ENCODE measurements at places on chromosomes 2 and 18.
A peak's percentile ranks its signal among the peaks of the same experiment; 100 is the strongest.

DNA sequence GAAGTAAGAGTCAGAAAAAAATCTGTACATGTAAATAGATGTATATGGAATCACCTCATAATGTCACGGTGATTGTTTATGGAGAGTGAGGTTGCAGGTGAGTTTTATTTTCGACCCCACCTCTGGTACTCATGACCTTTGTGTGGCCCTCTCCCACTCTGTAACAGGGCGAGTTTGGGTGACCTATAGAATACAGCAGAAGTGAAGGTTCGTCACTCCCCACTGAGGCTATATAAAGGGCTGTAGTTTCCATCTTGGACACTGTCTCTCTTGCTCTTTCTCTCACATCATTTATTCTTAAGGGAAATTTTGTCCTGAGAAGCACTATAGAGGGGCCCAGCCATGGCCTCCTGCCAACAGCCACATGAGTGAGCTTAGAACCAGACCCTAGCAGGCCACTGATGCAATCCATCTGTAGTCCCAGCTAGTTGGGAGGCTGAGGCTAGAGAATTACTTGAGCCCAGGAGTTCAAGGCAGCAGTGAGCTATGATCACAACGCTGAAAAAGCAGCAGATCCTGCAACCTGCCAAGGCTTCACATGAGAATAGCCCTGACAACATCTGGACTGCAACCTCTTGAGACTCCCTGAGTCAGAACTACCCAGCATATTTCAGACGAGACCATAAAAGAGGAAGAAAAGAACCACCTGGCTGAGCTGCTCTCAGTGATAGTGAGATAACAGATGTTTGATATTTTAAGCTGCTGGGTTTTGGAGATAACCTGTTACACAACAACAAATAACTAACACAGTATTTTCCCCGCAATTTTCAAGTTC lies 74.3 kb upstream of the SLC1A4 start:
- no peak for DNase-seq

DNA sequence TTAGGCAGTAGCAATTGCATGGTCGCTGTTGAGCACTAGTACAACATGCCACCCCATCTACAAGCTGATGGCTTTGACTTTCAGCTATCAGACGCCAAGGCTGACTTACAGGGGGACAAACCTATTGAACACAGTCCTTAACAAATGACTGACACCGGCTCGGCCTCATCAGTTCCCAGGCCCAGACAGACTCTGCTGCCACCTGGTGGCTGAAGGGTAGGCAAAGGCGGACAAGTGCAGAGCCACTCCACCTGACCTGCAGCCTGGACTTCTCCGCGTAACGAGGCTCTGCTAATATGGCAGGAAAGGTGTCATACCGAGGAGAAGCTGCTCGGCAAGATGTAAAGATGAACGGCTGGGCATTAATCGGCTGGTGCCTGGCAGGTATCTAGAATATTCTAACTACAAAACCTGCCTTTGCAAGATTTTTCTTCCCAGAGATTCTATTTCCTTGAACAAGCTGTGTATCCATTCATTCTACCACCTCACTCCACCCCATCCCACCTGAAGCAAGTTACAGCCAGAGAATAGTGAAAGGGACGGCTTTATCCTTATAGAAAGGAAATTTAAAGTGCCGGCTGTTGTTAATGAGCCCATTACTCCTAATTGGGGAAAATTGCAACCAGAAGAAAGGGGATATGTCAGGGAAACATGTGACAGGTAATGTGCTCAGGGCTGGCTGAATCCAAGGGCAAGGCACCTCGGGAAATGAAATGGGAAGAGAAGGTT lies 67.4 kb downstream of the STEAP3 start:
- no peak for DNase-seq

DNA sequence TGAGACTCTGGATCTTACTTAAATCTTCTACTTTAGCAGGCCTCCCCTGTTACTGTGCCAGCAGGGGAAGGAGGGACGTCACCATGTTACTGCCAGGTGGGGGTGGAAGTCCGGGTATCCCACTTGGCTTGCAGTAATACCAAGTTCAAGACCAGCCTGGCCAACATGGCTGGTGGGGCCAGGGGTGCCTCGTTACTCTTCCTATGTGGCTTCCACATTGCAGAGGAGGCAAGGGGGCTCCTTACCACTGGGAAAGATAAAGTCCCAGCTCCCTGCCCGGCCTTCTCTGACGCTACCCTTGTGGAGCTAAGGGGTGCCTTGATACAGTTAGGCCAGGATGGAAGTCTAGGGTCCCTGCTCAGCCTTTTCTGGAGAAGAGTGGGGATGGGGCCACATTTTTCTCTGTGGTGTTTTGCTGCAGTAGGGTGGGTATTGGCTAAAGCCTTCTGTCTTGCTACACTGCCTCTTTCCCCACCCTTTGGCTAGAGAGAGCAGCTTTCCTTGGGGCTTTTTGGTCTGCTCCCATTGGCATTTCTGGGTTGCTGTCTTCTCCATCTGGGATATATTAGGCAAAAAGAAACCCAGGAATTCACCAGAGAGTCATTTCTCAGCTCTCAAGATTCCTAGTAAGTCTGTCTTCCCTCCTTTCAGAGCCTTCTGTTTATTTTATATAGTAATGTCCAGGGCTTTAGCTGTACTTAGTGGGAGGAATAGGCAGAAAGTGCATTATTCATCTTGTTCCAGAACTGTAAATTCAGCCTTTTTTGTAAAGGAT lies 21.9 kb downstream of the ELMOD3 start:
- DNase-seq, result no peak

DNA sequence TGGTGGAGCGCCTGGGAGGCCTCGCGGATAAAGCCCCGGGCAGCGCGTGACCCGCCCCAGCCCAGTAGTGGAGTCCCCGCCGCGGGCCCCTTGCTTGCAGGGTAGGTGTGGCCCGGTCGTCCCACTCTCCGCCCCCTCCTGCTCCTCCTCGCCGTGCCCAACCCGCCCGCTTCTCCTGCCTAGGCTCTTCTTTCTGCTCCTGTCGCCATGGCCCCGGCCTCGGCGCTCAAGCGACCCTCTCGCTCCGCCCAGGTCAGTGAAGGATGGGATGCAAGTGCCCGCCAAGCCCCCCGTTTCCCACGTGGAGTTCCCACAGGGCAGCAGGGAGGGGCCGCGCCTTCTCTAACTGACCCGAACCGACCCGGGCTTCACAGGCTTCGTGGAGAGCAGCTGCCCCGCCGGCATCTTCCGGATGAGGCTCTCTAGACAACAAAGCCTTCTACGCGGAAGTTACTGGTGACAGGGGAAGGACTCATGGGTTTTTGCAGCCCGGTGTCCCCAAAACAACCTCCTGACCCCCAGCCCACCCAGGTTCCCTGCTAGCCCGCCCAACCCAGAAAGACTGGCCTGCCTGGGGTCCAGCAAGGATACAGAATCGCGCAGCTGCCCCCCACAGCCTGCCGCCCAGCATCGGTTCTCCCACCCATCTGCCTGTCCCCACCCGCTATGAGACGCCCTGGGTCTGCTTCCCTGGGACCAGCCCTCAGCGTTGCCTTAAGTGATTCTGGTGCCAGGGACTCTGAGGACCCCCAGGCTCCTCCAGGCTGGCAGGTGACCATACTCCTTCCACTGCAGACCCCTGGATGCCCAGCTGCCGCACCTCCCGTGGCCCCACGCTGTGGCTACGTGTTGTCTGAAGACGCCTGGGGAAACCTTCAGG lies 32.8 kb downstream of the TTC32 start:
- peak; percentile 62 for DNase-seq

DNA sequence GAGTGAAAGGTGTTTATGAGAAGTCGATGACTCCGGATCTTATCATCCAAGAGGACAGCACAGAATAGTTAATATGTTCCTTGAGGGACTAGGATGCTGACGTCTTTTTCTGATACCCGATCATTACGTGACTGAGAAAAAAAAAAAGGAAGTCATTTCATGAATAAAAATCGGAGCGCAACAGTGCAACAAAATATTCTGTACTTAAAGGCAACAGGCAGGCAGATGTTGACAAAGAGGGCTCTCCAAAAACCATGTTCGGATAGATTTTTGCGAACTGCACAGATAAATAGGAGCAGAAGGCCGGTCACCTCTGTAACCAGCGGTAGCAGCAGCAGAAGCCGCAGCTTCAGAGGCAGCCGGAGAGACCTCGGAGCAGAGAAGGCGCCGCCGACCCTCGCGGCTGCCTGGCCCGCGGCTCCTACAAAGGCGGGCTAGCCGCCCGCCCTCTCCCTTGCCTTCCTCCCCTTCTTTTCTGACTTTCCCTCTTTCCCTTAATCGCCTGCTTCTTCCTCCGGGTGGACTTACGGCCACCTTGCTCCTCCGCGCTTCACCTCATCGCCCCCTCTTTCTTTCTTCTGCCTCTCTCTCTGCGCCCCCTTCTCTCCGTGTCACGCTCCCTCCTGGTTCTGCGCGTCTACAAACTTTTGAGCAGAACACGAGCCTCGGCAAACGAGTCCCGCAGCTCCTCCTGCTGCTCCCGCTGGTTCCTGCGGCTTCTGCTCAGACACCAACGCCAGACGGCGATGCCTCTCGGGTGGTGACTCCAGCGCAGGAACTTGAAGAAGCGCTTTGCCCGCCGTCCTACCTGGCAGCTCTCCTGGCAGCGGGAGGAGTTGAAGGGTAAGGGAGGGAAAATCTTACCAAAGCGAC lies at the start of gene ADCYAP1:
Gene ADCYAP1, plus strand, starts transcription at position 654 of the 873 bp plus-strand sequence. CDS start 516 bp downstream, outside the sequence.
- DNase-seq, result no peak

DNA sequence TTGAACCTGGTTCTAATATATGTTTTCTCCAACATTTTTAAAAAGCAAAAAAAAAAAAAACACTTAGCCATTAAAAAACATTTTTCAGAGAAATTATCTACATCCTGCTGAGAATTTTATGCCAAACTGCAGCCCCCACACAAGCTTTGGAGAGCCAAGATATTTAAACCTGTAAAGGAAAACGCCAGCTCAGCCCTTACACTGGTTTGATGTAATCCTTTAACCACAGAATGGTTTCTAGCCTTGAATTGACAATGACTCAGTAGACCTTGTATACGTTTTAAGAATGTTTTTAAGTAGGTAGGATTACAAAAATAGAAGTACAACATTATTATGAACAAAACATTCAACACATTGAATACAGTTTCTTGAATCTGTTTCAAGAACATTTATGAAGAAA lies 113.6 kb downstream of the BABAM2 start:
- DNase-seq, result no peak

DNA sequence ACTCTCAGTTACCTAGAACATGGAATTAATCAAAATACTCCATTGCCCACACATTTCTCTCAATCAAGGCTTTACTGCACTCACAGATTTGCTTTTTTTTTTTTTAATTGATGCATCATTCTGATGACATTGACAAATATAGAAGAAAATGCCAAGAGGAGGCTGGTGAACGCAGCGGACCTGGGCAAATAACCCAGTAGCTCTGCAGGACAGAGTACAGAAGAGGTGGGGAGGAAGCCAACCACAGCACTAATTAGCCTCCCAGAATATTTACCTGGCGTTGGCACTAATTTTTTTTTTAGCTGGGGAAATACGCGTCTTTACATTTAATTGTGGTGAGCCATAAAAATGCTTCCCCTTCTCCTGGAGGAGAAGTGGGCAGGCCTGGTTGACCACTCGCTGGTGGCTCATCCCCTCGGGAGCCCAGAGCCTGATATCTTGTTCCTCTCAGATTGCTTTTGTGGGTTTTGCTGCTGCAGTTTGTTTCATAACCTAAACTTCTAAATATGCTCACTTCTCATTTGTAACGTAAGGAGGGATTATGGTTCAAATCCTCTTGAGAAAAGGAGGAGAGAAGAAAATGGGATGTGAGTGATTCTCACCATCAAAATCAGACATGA lies 165.8 kb upstream of the EPB41L3 start:
- DNase-seq, result no peak

GRCh38 chr2:21404827-21405625 lies 281.3 kb downstream of the TDRD15 start:
- no peak for DNase-seq

DNA sequence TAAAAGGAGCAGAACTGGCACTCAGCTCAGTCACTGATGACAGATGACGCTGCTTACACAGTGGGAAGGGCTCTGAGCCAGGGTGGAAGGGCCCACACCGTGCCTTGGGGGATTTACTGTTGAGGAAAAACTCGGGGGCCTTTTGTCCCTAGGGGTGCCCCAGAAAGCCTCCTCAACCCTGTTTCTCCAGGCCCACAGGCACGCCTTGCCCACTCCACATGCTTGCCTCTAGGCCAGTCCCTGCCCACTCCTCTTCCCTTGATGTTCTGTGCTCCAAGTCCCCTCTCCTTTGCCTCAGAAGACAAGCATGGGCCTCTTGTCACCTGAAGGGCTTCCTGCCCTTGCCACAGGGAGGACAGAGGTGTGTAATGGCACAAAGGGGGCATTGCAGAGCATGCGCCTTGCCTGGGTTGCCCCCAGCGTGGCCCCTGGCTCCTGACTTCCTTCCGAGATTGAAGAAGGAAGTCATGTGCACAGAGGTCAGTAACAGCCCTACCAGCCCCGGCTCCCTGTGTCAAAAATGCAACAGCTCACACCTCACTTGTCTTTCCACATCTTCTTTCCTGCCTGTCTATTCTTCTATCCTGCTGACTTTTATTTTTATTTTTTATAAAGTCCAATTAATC lies 65.1 kb downstream of the LIPG start:
- no peak for DNase-seq

- DNase-seq, result no peak
Observed at GRCh38 chr2:85453571-85453970, 35.1 kb downstream of the SH2D6 start.

DNA sequence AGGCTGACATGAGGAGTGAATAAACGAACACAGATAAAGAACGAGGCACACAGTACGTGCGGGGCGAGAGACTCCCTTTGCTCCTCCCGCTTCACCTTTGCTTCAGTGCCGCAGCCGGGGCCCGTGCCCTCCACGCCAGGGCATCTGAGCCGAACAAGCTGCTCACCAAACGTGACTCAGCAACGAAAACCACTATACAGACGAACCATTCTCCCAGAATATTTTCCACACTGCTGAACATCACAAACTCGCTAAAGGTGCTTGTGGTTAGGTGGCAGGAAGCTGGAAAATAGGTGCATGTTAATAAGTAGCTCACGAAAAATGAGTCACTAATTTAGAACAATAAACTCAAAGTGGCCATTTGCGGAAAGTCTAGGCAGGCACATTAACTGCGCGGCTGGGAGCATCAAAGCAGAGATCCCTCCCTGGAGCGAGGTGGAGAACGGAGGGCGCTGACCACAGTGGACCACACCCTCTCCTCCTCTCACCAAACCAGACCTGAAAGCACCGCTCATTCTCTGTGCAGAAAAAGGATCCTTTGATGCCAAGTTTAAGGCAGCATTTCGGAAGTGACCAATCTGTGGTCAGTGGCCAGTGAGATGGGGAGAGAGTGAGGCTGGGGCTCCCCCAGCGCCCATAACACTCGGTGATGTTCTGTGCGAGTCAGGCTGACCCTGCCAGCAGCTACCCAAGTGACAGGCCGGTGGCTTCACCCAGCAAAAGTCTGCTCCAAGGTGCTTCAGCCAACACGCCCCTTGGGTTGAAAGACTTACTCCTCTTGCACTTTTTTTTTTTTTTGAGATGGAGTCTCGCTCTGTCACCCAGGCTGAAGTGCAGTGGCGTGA lies 153.2 kb downstream of the HDAC4 start:
- DNase-seq, result no peak

DNA sequence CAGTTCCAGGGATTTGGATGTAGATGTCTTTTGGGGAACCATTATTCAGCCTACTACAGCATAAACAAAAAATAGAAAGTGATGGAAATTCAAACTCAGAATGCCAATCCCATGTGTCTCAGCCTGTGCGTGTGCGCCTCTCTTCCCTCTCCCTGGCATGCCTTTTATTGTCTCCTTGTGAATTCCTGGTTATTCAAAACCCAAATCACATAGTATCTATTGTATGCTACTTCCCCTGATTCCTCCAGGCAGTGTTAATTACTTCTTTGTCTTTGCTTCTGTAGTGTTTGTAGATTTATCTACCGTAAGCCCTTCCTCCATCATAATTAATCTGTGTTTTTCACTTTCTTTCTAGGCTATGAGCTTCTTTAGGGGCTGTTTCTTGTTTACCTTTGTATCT lies 38.9 kb downstream of the RHBDD1 start:
- DNase-seq, result no peak

- DNase-seq, result peak; percentile 14
Observed at GRCh38 chr2:215664847-215665525, 229.1 kb upstream of the FN1 start.

All from CD4-positive, alpha-beta T cell treated with Interferon gamma for 1 hour (primary cell).